ENCODE measurements at places on chromosomes 1 and 21.

DNA sequence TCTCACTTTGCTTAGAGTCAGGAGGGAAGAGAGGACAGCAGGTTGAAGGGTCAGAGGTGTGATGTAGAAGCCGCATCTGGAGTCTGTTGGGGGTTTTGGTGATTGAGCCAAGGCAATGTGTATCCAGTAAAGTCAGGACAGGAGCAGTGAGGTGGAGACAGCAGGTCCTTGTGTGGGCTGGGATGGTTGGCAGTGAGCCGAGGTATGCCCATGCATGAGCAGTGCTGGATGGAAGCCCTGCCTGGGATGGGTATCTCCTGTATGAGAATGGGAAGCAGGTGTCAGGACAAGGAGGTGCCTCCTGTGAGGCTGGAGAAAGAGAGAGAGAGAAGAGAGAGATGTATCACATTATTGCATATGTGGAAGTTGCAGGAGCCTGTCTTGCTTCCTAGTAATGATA lies 90.0 kb downstream of the OBSCN start:
- no peak for DNase-seq

- no peak for DNase-seq
These were observed 10.8 kb upstream of the TMEM52 start for GRCh38 chr1:1929639-1930545.

GRCh38 chr1:39901464-39901713 lies 328 bp downstream of the MYCL start:
- DNase-seq: peak; percentile 61

DNA sequence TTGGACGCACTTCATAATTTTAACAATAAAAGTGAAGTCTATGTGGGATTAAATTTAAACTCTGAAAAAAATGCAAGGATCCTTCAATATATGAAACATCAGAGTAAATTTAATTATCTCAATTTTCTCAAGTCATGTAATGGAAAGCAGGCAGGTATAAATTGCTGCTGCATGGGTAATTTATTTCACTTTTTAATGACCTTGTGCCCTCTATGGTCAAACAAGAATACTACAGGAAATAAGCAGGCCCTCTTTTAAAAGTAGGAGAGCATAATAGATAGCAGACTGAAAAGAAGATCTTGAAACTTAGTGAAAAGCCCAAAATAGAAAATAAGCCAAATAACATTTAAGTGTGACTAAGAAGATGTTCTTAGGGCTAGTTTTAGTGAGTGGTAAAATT lies 22.9 kb downstream of the BCAS2 start:
- DNase-seq: no peak

GRCh38 chr1:164664127-164664526 lies 105.1 kb downstream of the PBX1 start:
- DNase-seq: no peak
